ENCODE measurements at places on chromosomes 2 and 18.

DNA sequence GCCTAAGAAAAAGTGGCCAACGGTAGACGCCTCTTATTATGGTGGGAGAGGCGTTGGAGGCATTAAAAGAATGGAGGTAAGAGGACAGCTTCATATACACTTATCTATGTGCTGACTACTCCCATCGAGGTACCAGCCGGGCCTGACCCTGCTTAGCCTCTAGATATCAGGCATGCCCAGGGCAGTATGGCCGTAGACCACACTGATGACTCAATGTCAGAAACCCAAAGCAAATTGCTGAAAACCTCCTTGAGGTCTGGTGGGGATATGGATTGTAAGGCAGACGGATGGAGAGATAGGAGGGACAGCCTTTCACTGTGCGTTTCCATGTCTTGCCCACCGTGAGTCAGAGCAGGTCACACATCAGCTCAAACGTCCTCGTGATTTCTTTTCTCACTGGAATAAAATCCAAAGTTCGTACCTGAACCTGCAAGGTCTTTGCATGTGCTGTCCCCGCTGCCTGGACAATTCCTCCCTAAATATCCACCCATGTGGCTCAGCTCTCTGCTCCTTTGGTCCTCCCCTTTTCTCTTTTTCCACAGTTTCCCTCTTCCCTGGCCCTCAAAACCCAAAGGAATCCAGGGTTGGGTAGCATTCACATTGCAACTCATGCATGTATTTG is 168.9 kb downstream of the ANTXR1 start:
- DNase-seq, result no peak

- no peak for DNase-seq
Measured at GRCh38 chr2:18208956-18209355, 330.5 kb downstream of the KCNS3 start.

- no peak for DNase-seq
Measured at GRCh38 chr18:8705238-8705960, at the start of gene MTCL1. Gene MTCL1, plus strand, starts transcription at chr18:8705556. Its CDS starts 105 bp downstream, at chr18:8705661.

GRCh38 chr2:45889620-45890370 is 238.3 kb downstream of the PRKCE start:
- DNase-seq, result no peak

DNA sequence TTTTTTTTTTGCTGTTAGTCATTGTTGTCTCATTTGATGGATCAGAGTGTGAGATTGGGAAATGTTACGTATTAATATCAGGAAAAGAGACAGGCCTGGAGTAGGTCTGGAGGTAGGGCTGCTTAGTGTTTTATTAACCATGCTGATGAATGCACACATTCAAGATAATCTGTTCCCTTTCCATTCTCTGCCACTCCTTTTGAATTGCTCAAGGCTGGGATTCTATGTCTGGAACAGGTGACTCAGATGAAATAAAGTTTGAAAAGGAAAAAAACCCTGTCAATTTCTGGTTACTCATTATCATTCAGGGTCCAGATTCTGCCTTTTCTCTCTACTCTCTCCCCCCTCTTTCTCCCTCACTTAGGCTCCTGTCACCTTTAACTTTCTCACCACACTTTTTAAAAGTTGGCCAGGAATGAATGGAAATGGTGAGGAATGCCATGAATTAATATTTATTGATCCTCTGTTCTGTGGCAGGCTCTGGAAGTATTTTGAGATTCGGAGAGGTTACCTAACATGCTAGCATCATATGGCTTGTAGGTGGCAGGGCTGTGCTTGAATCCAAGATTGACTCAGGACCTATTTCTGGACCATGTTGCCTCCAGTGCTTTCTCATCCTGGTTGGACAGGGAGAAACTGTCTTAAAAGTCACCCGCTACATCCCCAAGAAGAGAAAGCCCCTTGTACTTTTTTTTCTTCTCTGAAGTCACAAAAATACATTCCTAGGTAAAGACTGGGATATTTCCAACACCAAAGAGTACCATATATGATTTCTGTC is 40.2 kb downstream of the MAP4K4 start:
- DNase-seq, result no peak

- no peak for DNase-seq
Measured at GRCh38 chr2:96649342-96649741, 6.8 kb downstream of the FER1L5 start.

DNA sequence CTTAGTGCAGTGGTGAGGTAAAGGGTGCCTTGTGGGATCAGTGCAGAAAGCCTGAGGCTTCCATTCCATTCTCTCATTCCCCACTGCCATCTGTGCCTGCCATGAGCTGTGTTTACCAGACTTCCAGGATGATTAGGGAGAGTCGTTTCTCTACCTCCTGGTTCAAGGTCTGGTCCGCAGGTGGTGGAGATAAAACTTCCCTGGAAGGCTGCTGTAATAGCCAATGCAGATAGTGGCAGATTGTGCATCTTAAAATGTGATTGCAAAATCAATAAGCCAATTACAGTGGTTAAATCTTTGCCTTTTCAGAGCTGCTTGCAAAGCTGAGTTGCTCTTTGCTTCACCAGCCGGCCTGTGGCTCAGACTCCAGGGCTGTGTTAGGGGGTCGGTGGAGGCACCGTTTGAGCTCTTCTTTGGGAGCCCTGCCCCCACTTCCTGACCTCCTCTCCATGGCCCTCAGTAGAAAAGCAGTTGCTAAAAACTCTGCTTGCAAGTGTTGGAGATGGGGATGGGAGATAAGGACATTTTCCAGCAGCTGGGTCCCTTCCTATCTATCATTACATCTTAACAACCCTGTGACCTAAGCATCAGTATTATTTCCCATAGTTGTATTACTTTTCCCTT is 95.2 kb upstream of the HS6ST1 start:
- DNase-seq, result no peak

DNA sequence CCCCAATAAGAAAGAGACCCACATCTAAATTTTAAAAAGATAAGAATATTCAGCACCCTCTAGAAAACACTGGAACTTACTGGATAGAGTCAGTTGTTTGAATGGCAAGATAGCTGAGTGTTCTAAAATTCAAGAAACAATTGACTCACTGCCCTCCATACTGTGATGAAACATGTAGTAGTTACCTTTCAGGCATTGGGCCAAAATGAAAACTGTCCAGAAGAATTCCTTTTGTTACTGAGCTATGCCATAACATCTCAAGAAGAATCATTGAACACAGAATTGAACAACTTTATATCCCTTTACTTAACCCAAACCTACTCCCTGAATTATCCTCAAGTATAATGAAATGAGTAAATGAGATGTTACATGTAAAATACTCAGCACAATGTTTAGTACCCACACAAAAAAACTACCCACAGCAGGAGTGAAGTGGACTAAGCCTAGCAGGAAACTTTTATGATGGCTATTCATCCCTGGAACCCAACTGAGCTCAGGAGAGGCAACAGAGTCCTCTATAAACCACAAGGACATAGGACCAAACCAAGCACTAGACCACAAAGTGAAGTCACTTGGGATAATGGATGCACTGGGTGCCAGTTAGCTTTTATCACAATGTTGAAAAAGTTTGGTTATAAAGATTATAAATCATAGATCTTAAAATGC is 32.7 kb downstream of the RBM43 start:
- DNase-seq, result no peak

- no peak for DNase-seq
Measured at GRCh38 chr2:179580378-179581146, 280.9 kb downstream of the ZNF385B start.

DNA sequence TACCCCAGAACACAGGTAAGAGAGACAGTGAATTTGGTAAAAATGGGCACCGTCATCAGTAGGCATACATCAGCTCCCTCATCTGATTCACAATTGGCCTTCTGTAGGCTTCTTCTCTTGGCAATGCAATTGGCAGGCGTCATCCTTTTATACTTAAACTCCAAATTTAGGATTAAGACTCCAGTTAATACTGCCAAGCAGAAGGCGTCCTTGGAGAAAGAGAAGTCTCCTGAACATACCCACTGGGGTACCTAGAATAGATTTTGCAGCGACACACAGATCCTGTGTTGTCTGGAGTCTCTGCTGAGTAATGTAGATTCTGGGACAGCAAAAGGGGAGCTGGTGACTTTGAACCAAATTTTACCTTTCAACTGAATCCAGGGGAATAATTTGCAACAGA is 592 bp upstream of the METAP1D start:
- DNase-seq, result no peak

- no peak for DNase-seq
Measured at GRCh38 chr2:102224824-102225739, 38.3 kb downstream of the IL1RL2 start.

DNA sequence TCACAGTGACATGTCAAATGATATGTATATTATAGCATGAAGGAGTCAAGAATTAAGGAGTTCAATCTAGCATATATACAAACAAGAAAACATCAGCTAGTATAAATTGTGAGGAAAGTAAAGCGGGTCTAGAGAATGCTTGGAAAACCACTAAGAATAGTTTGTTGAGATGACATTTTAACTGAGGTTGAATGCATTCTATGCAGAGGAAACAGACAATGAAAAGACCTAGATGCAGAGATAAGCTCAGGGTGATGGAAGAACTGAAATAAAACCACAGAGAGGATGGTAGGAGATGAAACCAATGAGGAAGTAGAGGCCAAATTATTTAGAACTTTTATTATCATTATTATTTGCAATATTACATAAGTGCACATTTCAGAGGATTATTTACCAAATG is 803.6 kb upstream of the FANCL start:
- no peak for DNase-seq

- DNase-seq, result no peak
Measured at GRCh38 chr2:75928093-75928492, 217.4 kb upstream of the GCFC2 start.

GRCh38 chr2:142673836-142674235 is 203.6 kb upstream of the KYNU start:
- no peak for DNase-seq

GRCh38 chr2:29295845-29296244 is 180.6 kb downstream of the CLIP4 start:
- DNase-seq, result no peak

- DNase-seq, result no peak
Measured at GRCh38 chr2:162333968-162334367, 10.0 kb upstream of the GCA start.

- DNase-seq, result no peak
Measured at GRCh38 chr18:63195326-63196159, 124.0 kb downstream of the BCL2 start.

GRCh38 chr2:230934231-230935129 is 9.4 kb upstream of the GPR55 start:
- no peak for DNase-seq

DNA sequence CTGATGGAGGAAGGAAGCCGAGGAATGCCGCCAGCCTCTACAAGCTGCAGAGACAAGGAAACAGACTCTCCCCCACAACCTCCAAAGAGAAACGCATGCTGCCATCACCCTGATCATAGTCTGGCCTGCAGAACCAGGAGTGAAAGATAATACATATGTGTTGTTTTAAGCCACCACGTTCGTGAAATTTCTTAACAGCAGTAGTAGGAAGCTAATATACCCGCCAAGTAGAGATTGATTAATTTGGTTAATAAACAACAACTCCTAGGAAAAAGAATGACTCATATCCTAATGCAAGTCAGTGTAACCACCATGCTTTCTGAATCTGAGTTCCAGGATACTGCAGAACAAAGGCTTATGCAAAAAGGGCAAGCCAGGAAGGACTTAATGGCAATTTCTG is 36.6 kb downstream of the LONRF2 start:
- DNase-seq, result no peak

- DNase-seq, result no peak
Measured at GRCh38 chr2:46909771-46910419, 5.7 kb downstream of the MCFD2 start.

All from stimulated activated CD8-positive, alpha-beta memory T cell treated with anti-CD3 and anti-CD28 coated beads, Interleukin-4, amount 100 ng/mL, for 4 hours (primary cell).